Globus pallidus (tissue), 1 donor: ENCODE measurements at places on chromosomes 1 and 21.

DNA sequence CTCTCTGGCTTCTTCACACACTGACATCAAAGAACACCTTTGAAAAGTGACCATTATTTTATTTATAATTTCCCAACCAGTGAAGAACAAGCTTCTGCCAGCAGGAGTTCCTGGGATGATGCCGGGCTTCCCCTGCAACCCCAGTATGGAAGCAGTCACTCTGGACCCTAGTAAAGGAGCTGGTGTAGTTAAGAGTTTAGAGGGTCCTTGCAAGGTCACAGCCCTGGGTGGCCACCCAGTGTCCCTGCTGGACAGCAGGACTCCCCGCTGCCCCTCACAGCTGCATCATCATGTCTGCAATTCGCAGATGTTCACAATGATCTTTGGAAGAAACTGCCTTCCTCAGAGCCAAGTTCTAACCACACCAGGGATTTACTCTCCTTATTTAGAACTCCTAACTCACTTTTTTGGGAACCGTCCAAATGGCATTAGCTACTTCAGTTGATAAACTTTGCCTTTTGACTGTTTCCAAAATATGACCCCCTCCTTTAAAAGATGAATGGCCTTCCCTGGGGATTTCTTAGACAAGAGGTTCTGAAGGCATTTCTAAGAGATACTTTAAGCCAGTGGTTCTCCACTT, 90.6 kb downstream of the HIVEP3 start:
- no peak for DNase-seq

DNA sequence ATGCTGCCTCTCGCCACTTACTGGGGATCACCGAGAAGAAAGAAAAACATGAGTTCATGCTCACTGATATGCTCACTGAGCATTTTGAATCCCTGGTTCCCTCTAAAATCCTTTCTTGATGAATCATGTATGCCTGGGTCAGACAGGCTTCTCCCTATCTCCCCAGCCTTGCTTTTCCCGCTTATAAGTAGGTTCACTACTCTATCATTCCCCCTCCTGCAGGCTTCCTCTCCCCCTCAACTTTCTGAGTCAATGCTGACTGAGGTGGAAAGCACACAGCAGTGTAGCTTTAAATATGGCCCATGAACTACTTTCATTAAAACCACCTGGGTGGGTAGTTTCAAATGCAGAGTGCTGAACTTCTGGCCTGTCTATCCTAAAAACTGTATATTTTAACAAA, 41.7 kb downstream of the FMO4 start:
- DNase-seq: no peak

GRCh38 chr1:30447080-30447479, 276.3 kb downstream of the MATN1 start:
- DNase-seq: no peak

GRCh38 chr1:183810121-183810520, 5.2 kb downstream of the RGL1 start:
- DNase-seq: no peak

GRCh38 chr1:32676945-32677344, 25.6 kb downstream of the SYNC start:
- DNase-seq: no peak

DNA sequence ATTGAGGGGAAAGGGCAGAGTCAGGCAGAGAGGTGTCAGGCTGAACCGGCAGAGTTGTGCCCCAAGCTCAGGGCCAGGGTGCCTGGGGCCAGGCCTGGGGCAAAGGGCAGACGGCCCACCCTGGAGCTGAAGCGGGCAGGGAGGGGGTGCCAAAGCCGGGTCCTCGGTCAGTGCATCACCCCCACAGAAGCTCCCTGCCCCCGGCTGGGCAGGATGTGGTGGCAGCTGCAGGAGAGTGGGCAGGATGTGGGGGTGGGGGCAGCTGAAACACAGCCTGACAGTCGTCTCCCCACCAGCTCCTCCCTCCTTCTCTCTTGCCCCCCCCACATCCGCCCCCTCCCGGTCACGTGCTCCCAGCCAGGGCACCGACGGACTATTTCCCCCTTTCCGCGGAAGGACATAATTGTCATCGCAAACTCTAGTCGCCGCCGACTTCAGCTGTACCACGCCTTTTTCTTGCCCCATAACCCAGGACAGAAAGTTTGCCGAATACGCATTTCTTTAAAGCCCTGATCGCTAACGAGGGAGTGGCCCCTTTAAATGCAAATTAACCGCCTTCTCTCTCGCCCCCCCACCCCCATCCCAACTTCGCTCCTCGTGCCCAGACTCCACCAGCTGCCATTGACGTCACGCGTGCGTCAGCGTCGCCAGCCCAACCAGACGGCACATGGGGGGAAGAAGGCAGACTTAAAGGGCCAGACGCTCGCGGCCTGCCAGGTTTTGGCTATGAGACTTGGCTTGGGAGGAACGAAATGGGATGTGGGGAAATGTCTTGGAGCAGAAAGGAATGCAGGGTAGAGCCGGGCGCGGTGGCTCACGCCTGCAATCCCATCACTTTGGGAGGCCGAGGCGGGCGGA, 4.5 kb upstream of the MEF2D start:
- DNase-seq: peak; percentile 98

GRCh38 chr1:201501812-201502510, 5.0 kb downstream of the CSRP1 start:
- DNase-seq: no peak

- no peak for DNase-seq
These were observed 53.0 kb downstream of the PRRX1 start for GRCh38 chr1:170716835-170717429.

GRCh38 chr1:86448670-86449069, 20.1 kb upstream of the CLCA1 start:
- no peak for DNase-seq

GRCh38 chr1:102836991-102837390, 271.3 kb downstream of the COL11A1 start:
- DNase-seq: no peak

- no peak for DNase-seq
These were observed 187.0 kb downstream of the KIF26B start for GRCh38 chr1:245341743-245342142.

DNA sequence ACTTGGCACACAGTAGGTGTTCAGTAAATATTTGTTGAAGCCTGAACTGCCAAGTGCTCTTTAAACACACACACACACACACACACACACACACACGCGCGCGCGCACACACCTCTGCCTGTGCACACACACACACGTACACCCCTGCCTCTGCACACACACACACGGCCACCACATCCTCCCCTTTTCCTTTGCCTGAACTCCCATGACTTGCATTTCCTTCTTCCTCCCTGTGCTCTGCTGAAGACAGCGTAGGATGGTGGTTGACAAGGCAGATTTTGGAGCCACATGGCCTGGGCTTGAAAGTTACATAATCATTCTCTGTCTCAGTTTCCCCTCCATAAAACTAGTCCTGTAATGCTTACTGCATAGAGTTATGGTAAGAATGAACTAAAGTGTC, 712.3 kb downstream of the PTPRU start:
- DNase-seq: no peak

DNA sequence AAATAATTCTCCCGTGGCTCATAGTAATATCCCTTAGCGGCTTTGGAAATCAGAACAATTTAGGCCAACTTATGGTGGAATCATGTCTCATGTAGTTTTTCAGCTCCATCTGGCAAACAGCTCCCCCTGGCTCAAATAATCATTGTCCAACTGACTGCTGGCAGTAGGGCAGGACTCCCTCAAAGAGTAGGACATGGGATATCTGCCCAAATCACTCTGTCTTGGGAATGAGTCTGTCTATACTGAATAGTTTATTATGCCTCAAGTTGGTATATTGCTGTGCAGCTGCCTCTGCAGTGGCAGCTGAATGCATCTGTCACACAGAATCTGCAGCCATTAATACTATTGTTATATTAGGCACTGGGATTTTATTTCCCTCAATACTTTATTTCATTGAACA, 255.7 kb downstream of the COL11A1 start:
- DNase-seq: no peak

GRCh38 chr1:94697839-94698238, 122.3 kb upstream of the SLC44A3 start:
- DNase-seq: no peak

DNA sequence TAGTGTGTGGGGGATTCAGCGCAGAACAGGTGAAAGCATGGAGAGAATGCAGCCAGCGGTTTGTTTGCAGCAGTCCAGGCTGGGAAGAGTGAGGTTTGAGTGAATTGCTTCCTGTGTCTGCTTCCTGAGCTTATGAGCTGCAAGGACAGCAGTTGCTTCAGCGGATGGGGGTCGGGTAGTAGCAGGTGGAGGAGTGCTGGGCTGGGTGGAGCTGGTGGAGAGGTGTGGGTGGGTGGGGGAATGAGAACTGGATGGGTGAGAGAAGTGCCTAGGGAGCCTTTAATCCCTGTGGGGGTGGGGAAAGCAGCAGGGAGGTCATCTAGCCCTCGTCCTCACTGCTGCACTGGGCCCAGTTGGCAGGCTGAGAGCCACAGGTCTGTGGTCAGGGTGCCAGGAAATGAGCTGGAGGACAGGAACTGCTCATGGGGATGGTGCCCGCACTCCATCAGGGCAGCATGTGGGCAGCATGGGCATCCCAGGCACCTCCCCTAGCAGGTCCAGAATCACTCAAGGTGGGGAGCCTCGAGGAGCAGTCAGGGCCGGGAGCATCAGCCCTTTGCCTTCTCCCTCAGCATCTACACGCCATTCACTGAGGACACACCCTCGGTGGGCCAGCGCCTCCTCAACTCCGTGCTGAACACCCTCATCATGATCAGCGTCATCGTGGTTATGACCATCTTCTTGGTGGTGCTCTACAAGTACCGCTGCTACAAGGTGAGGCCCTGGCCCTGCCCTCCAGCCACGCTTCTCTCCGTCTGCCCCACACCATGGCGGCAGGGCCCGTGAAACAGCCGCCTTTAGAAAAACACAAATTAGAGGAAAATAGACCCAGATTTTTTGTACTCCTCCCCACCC, 14.8 kb downstream of the PSEN2 start:
- no peak for DNase-seq

DNA sequence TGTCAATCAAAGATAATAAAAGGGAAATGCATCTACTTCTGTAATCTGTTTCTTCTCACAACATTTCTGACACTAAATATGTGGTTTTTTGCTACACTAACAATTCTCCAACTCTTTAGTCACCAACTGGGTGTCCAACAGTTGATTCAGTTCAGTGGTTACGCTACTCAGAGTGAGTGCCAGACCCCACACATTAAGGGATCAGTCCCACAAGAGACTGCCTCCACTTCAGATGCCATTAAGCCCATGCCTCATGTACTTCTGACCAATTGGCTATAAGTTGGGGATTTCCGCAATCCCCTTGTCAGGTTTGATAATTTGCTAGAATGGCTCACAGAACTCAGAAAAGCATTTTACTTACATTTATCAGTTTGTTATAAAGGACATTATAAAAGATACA, 28.4 kb downstream of the RNF2 start:
- DNase-seq: no peak

DNA sequence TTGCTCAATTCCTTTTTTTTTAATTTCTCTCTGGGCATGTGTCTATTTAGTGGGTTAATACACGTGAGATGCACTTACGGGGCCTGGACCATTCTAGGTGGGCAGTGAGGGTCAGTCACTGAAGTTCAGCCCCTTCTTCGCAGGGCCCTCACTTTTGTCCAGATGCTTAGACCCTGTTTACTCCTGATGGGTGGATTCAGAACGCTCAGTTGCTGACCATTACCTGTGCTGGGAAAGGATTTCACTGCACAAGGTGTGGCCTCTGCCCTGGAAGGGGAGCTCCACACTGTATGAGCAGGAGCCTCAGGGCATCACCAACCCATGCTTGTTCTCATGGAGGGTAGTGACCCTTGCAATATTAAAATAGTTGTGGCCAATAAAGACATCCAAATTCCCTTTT, 4.5 kb downstream of the PRAMEF12 start:
- DNase-seq: no peak

DNA sequence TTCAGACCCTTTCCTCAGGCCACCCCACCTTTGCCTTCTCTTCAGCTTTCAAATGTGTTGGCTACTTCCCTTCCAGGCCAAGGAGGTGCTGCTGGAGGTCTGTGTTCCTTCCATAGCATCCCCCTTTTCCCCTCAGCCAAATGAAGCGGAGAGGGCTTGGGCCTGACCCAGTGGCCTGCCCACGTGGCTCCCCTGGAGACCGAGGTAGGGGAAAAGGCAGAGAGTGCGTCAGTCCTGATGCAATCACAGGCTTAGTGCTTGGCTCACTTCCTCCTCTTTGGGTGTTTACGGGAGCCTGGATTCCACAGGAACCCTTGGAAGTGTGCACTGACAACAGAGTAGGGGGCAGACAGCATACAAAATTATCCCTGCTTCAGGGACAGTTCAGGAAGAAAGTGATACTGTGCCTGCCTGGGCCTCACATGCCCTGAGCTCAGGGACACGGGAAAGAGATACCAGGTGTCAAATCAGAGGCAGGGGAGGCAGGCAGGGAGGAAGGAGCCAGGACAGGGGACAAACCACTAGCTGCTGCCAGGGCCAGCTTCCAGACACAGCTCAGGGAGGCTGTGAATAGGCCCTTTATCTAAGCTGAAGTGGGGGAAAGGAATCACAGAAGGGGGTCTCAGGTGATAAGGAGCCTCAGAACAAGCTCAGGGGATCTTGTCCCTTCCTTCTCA, 16.6 kb upstream of the PTP4A2 start:
- peak; percentile 42 for DNase-seq

- DNase-seq: no peak
These were observed 765.6 kb upstream of the B3GALT2 start for GRCh38 chr1:193951984-193952383.

GRCh38 chr1:37068897-37069296, 34.6 kb upstream of the GRIK3 start:
- DNase-seq: no peak

GRCh38 chr21:37700641-37701202, 215.5 kb downstream of the KCNJ6 start:
- DNase-seq: peak; percentile 48

GRCh38 chr1:199168888-199169585, 530.2 kb downstream of the PTPRC start:
- no peak for DNase-seq

GRCh38 chr1:91774520-91775203, 111.3 kb downstream of the TGFBR3 start:
- DNase-seq: no peak

DNA sequence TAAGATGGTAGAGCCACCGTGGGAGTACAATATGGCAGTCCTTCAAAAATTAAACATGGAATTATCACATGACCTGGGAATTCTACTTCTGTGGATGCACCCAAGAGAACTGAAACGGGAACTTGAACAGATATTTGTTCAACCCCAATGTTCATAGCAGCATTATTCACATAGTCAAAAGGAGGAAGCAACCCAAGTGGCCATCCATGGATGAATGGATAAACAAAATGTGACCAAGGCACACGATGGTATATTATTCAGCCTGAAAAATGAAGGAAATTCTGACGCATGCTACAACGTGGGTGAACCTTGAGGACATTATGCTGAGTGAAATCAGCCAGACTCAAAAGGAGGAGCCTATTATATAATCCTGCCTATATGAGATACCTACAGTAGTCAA, 22.8 kb upstream of the LAPTM5 start:
- no peak for DNase-seq
